ENCODE measurements at places on chromosomes 2 and 18.

GRCh38 chr2:9715238-9715637, 84.4 kb upstream of the YWHAQ start:
- no peak for DNase-seq

DNA sequence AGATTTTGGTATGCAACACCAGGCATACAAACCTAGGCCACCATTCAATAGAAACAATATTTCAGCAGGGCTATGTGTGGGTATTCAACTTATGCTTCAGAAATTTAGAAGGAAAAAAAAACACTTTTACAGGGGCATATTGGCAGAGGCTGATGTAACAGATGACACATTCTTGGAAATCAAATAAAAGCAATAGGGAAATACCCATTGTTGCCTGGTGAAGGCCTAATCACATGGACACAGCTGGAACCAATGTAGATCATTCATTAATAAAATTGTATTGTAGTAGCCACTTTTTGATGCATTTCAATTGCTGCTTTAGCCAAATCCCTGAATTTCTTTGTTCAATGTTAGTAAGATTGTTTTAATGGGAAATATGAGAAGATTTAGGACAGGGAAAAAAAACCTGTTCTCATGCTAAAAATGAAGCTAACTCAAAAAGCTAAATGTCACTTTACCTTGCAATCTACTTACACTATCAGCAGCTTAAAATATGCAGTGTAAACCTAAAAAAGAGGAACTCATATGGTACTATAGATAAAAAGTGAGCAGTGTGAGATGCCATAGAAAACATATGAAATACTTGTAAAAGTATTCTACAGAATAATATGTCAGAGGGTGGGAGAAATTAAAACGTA, 289.4 kb downstream of the ZEB2 start:
- peak; percentile 16 for DNase-seq

GRCh38 chr2:67186326-67186725, 210.8 kb upstream of the ETAA1 start:
- no peak for DNase-seq

DNA sequence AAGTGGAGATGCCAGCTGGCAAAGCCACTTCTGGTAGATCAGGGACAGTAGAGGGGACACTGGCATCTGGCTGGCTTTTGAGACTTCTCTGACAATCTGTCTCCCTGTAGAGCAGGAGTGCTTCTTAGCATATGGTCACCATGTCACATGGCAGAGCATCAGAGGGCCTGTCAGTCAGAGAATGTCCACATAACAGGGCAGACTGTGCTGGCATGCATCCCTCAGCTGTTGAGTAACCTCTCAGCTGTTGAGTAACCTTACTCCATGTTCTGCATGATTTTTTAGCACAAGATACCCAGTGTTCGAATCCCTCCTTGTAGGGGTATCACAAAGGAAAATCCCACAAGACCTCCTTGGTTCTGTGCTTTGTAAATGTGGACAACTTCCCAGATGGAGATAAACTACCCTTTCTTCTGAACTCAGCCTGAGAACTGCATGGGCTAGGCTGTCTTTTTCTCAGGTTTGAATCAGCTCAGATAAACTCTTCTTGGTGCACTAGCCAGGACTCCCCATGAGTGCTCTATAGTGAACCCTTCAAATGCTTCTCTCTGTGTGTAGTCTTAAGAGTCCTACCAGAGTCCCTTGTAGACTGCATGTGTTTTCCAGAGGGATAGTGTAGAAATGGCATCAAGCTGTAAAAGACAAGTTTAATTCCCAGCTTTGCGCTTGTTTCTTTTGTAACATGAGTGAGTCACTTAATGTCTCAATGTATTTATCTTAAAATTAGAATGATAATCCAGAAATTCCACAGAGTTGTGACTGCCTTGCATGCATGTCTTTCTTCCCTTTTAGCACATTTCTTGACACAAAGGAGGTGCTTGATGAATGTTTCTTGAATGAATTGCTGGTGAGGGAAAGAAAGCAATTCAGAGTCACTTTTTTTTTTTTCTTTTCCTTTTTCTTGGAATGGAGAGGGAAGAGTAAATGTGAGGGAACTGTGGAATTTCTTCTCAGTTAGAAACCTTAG, 442.3 kb upstream of the HNMT start:
- no peak for DNase-seq

GRCh38 chr2:112182581-112183034, 44.4 kb downstream of the FBLN7 start:
- DNase-seq = no peak

DNA sequence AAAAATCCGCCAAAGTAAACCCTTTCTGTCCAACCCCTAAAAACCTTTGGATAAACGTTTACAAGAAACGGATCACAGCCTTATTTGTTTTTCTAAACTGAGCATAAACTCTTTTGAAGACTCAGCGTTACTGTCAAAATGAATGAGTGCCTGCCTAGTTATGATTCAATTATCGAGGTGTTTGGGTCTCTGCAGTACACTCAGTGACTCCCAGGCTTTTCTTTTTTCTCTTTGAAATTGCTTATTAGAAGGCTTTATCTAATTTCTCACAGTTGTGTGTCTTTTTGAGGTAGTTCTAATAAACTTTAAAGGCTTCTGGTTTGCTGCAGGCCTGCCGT, 663 bp downstream of the RHBDD1 start:
- DNase-seq = peak; percentile 10
